Fibroblast of lung (primary cell): ENCODE measurements at places on chromosomes 12 and 14. TPM values are rescaled to one million over a fixed set of nuclear protein-coding genes. Genes with fewer than 3 reads are reported as not detected.

- H3K27ac ChIP-seq = no peak overlapping the region
- H3K4me1 ChIP-seq = no peaks in the 10 kb centered on the region
- no peaks in the 10 kb centered on the region for H3K36me3 ChIP-seq
- DNase-seq = no peak
These were observed 124.1 kb downstream of the ESRRB start for GRCh38 chr14:76500011-76500410.

GRCh38 chr14:95163666-95164065, 6.3 kb upstream of the DICER1 start:
- no peak overlapping the region for H3K27ac ChIP-seq
- no peak overlapping the region for H3K4me3 ChIP-seq
- H3K27me3 ChIP-seq = no peaks in the 10 kb centered on the region
- H3K36me3 ChIP-seq = no peaks in the 10 kb centered on the region

GRCh38 chr12:62995097-62995496, 60.1 kb upstream of the PPM1H start:
- no peak overlapping the region for H3K27ac ChIP-seq
- no peak overlapping the region for H3K4me3 ChIP-seq
- H3K27me3 ChIP-seq = peaks cover 2% of the 10 kb centered on the region
- H3K36me3 ChIP-seq = no peaks in the 10 kb centered on the region

DNA sequence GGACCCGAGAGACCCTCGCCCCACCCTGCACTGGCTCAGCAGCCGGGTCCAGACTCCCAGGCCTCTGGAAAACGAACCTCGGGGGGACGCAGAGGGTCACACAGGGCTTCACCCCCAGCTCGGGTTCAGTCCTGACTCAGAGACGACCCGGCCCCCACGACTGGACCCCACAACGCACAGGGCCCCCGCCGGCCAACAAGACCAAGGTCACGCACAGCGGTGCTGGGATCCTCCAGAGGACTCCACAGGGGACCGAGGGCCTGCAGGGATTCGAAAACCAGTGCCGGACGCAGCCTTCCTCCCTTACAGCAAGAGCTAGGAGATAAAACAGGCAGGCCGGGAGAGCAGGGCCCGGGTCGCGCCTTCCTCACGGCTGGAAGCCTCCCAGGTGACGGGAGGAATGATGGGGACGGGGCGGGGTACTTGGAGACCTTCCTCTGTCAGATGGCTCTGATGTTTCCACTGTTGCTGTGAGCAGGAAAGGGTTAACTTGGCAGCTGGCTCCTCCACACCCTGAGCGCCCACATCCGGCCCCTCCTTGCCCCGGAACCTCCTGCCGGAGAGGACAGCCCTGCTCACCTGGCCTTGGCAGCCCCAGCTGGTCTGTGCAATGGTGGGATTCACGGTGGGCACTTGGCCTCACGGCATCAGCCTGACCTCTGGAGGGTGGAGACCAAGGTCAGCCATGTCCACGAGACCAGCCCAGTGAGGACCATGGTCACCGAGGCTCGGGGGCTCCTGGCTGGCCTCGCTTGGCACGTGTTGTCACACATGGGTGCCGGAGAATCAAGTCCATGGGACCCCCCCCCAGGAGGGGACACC, 46.2 kb downstream of the GALNT9 start:
- no peak for DNase-seq
- H3K4me3 ChIP-seq = no peak overlapping the region
- no peaks in the 10 kb centered on the region for H3K36me3 ChIP-seq
- no peak overlapping the region for H3K27ac ChIP-seq
- no peaks in the 10 kb centered on the region for H3K4me1 ChIP-seq

- H3K4me3 ChIP-seq = no peak overlapping the region
- peak; percentile 29 for DNase-seq
- no peaks in the 10 kb centered on the region for H3K27me3 ChIP-seq
- H3K36me3 ChIP-seq = no peaks in the 10 kb centered on the region
These were observed 481.8 kb downstream of the TMEM117 start for GRCh38 chr12:44317651-44318126.

DNA sequence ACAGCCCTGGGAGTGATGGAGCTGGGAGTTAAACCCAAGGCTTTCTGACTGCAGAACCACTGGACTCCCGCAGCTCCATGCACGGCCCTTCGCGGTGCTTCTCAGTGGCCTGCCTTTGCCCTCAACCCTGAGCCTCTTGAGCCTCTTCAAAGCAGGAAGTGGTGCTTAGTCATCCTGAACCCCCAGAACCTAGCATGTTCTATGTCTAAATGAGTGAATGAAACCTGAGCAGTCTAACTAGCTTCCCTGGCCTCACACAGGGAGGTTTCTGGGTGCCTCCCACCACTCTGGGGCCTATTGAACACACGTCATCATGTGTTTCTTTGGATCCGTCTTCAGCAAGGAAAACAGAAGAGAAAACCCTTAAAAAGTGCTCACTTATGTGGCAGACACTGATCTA, 117.9 kb upstream of the SFSWAP start:
- no peak overlapping the region for H3K4me3 ChIP-seq
- no peaks in the 10 kb centered on the region for H3K36me3 ChIP-seq
- no peak overlapping the region for H3K27ac ChIP-seq
- H3K4me1 ChIP-seq = no peaks in the 10 kb centered on the region
- no peaks in the 10 kb centered on the region for H3K27me3 ChIP-seq

DNA sequence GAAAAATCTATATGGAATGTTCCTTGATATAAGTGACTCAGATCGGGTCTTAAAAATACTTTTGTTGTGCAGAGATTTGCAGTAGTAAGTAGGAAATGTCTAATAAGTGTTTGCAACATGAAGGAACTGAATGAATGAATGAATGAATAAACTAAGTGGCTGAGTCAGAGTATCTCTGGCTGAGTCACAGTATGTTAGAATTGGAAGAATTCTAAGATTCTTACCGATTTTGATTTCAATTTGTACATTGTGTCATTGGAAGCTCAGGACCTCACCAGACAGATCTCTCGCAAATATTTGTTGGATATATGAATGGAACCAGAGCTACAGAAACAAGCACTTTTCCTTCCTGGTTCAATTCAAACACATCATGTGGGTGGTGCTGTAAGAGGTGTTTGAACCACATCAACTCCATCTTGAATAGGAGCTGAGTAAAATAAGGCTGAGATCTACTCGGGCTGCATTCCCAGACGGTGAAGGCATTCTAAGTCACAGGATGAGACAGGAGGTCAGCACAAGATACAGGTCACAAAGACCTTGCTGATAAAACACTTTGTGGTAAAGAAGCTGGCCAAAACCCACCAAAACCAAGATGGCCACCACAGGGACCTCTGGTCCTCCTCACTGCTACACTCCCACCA, 123.9 kb upstream of the FOXN3 start:
- no peak overlapping the region for H3K4me3 ChIP-seq
- H3K27ac ChIP-seq = peak overlapping the region; percentile 54
- H3K4me1 ChIP-seq = peaks cover 8% of the 10 kb centered on the region
- peak; percentile 93 for DNase-seq
- no peaks in the 10 kb centered on the region for H3K36me3 ChIP-seq

DNA sequence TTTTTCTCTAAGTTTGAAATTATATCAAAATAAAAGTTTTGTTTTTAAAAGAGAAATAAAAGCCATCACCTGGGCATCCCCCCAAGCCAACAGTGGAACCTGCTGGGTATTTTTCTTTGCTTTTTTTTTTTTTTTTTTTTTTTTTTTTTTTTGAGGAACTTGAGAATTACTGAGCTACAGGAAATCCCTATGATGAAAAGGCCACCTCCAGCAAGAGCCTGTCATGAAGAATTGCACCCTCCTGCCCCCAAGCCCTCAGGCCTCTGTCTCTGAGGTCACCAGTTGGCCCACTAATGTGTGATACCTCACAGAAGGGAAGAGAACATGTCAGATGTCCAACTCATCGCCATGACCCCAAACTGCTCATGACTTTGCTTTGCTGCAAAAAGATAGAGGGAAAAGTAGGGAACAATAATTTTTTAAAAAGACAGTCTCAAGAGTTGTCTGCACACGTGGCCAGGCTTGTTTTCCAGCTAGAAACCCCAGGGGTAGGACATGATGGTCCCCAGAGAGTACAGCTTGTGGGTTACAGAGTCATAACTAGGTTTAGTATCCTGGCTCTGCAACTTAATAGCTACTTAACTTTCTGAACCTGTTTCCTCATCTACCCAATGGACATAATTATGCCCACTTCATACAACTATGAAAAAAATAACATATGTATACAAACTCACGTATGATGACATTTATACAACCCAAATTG, 124.3 kb upstream of the EGLN3 start:
- no peaks in the 10 kb centered on the region for H3K36me3 ChIP-seq
- H3K27me3 ChIP-seq = no peaks in the 10 kb centered on the region
- no peak for DNase-seq
- no peak overlapping the region for H3K4me3 ChIP-seq
- H3K27ac ChIP-seq = no peak overlapping the region

DNA sequence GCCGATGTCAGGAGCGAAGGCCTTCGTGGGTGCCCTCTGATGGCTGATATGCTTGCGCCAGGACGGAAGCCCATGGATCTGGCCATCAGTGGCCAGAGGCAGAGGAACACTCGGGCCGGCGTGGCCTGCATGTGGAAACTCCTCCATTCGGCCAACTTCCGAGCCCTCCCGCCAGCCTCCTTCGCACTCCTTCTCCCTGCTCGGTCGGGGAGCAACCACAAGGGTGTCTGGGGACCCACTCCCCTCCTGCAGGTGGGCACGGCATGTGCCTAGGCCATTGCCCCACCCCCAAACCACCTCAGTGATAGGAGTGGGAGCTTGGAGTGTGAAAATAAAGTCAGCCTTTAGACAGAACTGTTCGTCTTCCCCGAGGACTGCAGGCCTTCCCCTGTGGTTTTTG, 231.3 kb downstream of the BCL11B start:
- DNase-seq = no peak
- no peaks in the 10 kb centered on the region for H3K4me1 ChIP-seq
- H3K27me3 ChIP-seq = no peaks in the 10 kb centered on the region
- no peaks in the 10 kb centered on the region for H3K36me3 ChIP-seq
- H3K27ac ChIP-seq = no peak overlapping the region
- no peak overlapping the region for H3K4me3 ChIP-seq

DNA sequence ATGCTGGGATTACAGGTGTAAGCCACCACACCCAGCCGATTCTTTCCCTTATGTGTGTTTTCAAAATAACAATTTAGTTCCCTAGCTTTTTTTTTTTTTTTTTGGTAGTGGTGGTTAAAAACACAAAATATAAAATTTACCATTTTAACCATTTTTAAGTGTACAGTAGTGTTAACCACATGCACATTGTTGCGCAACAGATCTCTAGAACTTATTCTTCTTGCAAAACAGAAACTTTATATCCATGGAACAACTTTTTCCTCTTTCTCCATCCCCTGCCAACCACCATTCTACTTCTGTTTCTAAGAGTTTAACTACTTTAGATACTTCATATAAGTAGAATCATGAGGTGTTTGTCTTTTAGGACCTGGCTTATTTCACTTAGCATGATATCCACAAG, 1.1 kb upstream of the NDUFA12 start:
- no peak overlapping the region for H3K27ac ChIP-seq
- no peaks in the 10 kb centered on the region for H3K27me3 ChIP-seq
- no peaks in the 10 kb centered on the region for H3K36me3 ChIP-seq
- no peak overlapping the region for H3K4me3 ChIP-seq
- no peaks in the 10 kb centered on the region for H3K4me1 ChIP-seq

DNA sequence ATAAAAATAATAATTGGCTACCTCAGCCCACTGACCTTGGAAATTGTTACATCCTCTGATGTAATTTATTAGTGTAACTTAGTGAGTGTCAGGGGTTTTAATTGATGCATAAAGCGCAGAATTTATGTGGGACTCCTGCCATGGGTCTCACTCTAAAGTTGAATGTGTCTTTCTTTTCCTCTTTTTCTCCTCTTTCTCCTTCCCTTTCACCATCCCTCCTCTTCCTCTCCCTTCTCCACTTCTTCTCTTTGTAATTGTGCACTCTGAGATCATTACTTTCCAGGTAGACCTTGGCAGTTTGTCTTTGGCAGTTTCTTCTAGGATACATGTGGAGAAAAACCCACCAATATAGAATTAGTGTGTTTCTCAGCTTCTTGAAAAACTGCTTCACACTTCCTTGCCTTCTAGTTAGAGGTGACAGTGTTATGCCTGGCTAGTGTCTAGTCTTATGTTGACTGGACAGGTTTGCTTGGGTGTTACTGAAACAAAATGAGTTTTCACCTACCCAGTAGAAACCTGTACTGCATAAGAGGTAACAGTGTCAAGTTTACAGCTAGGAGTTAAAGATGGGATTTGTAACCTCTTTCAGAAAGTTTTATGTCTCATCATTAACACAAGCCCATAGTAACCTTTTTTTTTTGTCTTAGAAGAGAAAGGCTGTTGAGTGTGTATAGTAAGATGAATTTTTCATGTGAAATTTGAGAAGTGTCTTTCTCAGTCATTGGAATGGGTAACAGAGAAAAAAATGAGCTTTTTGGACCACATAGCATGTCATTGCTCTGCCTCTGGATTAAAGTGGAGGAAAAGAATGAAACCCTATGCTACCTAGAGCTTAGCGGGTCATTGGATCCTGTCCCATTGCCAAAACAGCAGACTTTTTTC, 18.6 kb downstream of the PELI2 start:
- H3K36me3 ChIP-seq = no peaks in the 10 kb centered on the region
- no peaks in the 10 kb centered on the region for H3K27me3 ChIP-seq
- DNase-seq = no peak
- H3K4me1 ChIP-seq = peaks cover 2% of the 10 kb centered on the region

DNA sequence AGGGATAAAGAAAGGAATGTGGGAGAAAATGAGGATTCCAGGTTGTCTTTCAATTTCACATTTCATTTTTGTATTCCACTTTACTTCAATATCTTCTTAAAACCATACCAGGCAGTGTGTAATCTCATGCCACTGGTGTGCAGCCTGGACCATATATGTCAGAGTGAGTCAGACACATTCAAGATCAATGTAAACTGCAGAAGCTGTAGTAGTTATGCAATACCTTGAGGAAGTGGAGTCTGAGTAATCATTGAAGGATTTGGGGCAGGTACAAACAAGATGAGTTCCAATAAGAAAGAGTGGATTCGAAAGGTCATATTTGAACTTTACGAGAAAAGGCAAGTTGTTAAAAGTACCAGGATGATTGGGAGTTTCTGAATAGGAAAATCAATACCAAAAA, 14.1 kb downstream of the PLCZ1 start:
- no peaks in the 10 kb centered on the region for H3K4me1 ChIP-seq
- H3K27ac ChIP-seq = no peak overlapping the region
- no peaks in the 10 kb centered on the region for H3K27me3 ChIP-seq
- no peak overlapping the region for H3K4me3 ChIP-seq

Gene ABCD2
- polyA plus RNA-seq = 0.03 and 0.14 TPM in 2 replicates

Gene SLC25A47
- not detected in 2 replicates for polyA plus RNA-seq

Gene TAS2R7
- not detected in 2 replicates for polyA plus RNA-seq
